GM23338 (cell line): ENCODE measurements at places on chromosomes 11 and 22.

DNA sequence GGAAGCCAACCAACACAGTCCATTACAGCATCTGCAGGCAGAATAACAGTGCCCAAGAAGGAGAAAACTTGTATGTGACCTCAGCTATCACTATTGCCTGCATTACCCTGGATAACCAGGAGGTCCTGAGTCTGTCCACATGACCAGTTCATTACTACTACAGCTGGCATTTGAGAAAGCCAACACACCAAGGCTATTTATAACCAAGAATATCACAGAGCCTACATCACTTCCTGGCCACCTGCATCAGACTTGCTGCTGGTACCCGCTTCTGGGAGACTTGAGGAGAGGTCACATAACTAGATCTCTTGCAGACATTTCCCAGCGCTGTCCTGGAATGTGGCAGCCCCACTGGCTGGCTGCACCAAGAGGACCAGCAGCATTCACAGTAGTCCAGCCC lies 11.1 kb upstream of the OR56B4 start:
- DNase-seq: no peak

DNA sequence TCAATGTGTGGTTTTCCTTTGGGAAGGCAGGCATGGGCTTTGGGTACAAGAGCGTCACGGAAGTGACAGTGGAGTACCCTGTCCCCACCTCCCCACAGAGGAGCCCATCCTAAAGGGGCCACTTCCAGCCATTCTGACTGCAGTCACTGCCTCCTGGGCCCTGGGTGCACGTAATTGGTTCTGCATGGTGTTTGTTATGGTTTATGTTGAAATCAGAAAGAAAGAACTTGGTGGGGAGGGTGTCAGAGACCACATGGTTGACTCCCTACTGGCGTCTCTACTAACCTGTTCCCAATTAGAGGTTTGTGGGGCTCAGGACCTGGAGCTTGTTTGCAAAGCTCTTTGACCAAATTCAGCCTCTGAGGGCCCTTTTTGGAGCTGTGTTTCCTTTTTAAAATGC lies 40.8 kb downstream of the RIBC2 start:
- DNase-seq: no peak

- no peak for DNase-seq
Observed at GRCh38 chr11:93166194-93166593, 31.6 kb downstream of the SLC36A4 start.

- no peak for DNase-seq
Observed at GRCh38 chr11:8707541-8708191, 25.1 kb downstream of the RPL27A start.

- peak; percentile 70 for DNase-seq
Observed at GRCh38 chr11:95248666-95249467, 17.9 kb upstream of the SESN3 start.

GRCh38 chr11:23423104-23423503 lies 562.8 kb upstream of the CCDC179 start:
- no peak for DNase-seq

DNA sequence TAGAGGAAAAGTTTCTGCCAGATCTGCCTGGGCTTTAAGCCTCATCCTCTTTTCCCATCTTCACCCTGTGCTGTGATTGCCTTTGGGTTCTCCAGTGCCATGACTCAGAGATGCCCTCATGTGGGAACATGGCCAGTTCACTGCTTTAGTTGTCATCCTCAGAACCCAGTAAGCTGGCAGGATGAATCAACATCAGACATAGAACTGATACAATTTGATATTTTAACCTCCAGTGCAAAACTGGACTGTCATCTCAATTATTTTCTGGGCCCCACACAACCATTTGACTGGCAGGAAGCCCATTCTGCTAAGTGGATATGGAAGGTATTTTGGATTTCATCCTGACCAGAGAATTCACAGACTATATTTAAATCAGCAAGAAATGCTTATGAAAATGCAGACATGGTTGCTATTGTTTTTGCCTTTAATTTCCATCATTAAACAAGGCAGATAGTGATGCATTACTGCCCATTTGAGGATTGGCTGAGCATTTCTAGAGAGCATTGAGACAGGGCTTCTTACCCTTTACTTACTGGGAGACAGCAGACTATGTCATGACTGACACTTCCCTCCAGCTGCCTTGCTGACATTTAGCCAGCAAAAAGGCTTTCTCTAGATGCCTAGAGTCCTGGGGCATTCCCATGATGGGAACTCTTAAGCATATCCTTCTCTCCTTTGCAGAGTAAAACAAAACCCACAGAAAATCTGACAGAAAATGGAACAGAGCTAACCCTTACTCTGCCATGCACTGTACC lies 327.1 kb upstream of the MTNR1B start:
- DNase-seq: no peak

- no peak for DNase-seq
Observed at GRCh38 chr22:46292173-46292572, 4.5 kb upstream of the GTSE1 start.

DNA sequence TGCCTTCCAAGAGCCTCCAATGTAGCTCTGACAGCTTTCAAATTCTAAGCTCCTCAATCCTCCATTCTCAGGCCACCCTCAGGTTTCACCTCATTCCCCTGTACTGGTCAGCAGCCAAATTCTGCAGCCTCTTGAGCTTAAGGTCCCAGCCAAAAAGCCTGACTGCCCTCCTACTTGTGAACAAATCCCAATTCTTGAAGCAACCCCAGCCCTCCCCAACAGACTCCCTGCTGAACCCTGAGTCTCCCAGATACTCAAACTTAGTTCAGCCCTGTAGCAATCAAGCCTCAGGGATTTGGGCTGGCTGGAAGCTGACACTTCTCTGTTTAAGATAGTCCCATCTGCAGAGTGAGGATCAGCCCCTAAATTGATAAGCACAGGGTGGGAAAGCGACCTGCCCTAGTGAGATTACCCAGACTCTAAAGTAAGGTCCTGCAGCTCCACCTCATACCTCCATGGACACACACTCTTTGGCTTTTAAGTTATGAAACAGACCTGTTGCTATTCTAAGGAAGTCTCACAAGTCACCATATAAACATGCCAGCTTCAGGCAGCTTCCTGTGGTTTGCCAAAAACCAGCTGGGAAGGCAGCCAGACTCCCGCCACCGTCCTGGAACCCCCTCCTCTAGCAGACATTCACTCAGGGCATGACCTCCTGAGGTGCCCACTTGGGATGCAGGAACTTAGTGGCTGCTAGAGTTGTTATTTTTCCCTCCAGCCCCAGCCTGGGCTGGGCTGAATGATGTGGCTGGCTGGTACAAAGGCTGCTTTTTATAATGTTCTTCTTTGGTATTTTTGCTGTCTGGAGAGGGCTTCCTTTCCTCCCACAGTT lies 82.5 kb upstream of the PICALM start:
- DNase-seq: no peak

DNA sequence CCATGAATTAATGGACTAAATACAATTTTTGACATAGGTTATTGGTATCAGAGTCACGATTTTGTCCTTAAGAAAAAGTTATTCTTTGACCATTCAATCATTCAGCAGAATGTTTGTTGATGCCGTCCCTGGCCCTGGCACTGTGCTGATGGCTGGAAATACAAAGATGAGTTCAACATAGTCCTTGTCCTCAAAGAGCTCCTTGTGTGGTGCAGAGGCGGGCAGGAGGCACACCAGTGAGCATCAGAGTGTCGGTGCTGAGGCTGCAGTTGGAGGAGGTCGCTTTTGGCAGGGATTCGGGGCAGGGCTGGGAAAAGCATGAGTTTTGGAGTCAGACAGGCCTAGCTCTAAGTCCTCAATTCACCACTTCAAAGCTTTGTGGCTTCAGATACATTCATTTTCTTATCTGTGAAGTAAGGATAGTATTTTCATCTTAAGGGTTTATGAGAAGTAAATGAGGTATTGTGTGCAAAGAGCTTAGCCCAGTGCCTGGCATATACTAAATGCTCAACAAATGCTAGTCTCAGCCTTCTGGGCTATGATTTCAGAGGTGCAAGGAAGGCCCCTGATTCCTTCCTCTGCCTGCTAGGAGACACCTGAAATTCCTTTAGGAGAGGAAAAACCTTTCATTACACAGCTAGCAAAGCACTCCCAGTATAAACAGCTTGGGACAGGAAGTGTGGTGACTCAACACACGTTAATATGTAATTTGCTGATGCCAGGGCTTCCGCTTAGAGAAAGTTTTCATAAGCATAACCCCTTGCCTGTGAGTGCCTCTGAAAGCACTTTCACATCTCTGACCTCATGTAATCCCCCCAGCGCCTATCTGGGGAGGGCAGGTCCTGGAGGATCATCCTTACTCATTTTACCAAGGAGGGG lies 113.8 kb downstream of the NECTIN1 start:
- no peak for DNase-seq

- no peak for DNase-seq
Observed at GRCh38 chr11:124176925-124177715, 6.0 kb upstream of the OR10D3 start.

GRCh38 chr11:44893308-44893822 lies 57.3 kb downstream of the TP53I11 start:
- DNase-seq: no peak

DNA sequence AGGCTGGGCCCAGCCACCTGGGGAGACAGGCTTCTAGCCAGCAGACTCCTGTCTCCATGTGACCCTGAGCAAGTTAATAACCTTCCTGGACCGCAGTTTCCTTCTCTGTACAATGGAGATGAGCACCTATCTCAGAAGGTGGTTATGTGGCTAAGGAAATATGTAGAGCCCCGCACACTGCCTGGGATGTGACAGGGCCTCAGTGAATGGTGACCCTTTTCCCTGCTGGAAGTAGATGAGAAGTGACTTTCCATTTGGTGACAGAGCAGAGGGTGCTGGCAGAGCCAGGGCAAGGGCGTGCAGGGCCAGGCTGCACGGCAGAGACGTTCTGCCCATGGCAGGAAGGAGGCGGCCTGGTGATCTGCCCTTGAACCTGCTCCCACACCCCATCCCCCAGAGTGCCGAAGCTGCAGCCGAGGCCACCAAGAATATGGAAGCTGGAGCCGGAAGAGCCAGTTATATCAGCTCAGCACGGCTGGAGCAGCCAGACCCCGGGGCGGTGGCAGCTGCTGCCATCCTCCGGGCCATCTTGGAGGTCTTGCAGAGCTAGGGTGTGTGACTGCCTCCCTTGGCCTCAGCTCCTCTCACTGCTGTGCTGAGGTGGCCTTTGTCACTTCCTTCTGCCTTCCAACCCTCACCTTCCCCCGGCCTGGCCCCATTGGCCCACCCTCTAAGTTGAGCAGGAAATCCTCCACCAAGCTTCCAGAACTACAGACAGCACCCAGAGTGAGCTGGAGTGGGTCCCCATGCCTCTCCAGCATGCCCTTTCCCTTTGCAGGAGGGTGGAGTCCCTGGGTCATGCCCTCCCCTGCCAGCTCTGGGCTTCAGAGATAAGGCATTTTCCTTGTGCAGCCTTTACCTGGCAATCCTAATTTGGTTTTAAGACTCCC lies 13.2 kb downstream of the TKFC start:
- no peak for DNase-seq
